ENCODE measurements at places on chromosomes 3 and 15.

GRCh38 chr3:72941245-72941644 is 53.4 kb downstream of the GXYLT2 start:
- no peak for DNase-seq

- DNase-seq = peak; percentile 11
These were observed 59.0 kb downstream of the ARIH1 start for GRCh38 chr15:72532991-72533601.

DNA sequence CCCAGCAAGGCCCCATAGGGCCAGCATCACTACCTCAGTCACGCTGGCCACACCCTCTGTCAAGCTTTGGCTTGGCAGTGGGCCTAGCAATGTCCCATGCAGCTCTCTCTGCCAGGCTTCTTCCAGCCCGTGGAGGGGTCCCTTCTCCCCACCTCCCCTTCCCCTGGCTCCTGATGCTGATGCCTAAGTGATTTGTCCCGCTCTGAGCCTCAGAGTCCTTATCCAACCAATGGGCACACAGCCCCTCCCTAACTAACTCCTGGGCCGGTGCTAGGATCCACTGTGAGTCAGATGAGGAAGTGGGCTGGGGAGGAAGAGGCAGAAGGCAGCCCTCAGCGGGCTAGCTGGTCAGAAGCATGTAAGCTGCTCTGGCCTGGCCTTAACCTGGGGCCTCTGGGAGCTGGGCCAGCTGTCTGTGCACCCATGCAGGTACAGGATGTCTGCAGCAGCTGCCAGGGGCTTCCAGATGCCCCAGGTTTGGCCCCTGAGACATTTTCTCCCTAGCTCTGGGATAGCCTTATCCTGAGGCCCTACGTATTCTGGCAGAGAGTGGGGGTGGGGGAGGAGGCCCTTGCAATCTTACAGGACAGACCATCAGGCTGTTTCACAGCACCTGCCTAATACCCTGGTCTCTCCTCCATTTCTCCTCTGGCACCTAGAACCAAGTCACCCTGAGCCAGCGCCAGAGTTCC is 740 bp upstream of the ZBTB47 start:
- DNase-seq = no peak

DNA sequence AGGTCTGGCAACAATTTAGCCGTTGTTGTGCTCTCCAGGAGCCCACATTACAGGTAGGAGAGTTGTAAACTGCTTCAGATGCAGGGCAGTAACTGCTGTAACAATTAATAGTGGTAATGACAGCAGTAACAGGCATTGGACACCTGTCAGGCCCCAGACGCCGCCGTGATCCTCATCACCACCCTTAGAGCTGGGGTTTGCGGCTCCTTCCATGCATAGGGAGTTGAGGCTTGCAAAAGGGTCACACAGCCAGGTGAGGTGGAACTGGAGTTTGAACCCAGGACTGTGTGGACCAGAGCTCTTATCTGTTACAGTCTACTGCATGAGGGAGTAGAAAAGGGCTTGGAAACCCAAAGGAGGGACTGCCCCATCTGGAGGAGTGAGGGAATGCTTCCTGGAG is 26.8 kb upstream of the NR2C2 start:
- no peak for DNase-seq

GRCh38 chr3:194103505-194103904 is 32.4 kb upstream of the HES1 start:
- DNase-seq = peak; percentile 23

DNA sequence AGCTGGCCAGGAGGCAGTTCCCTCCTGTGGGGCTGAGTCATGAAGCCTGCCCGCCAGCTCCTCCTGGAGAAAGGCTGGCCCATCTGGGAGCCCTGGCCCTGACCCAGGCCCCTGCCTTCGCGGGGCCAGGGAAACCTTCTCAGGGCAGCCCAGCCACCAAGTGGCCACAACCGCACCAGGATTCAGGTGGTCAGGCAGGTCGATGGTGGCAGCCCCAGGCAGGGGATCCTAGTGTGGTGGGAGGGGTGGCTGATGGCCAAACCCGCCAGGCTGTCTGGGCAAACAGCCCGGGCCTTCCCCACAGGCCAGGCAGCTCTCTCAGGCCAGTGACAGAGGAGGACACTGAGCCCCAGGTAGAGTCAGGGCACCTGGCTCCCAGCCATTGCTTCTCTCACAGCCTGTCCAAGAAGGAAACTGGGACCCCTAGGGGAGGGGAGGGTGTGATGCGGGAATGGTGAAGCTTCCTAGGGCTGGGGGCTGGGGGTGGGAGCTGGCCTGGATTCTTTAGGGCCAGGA is 1.2 kb downstream of the TWF2 start:
- no peak for DNase-seq

- DNase-seq = no peak
These were observed 539.7 kb downstream of the DIPK2A start for GRCh38 chr3:144511346-144511745.

- peak; percentile 18 for DNase-seq
These were observed 79.1 kb upstream of the MEF2A start for GRCh38 chr15:99486371-99487336.

GRCh38 chr3:52529376-52530333 is 4.0 kb downstream of the NT5DC2 start:
- DNase-seq = peak; percentile 0

GRCh38 chr3:37736624-37737023 is 125.1 kb upstream of the CTDSPL start:
- no peak for DNase-seq

All from stimulated activated CD4-positive, alpha-beta T cell treated with anti-CD3 and anti-CD28 coated beads, Interleukin-4, amount 100 ng/mL, for 1 hour (primary cell).